ENCODE measurements at places on chromosomes 3 and 15.

- DNase-seq: no peak
These were observed 411.1 kb downstream of the SOX2 start for GRCh38 chr3:182122779-182123178.

- DNase-seq: no peak
These were observed 278.1 kb upstream of the KCNMB2 start for GRCh38 chr3:178258121-178258520.

- DNase-seq: no peak
These were observed 447.8 kb downstream of the FHIT start for GRCh38 chr3:60803216-60804173.

DNA sequence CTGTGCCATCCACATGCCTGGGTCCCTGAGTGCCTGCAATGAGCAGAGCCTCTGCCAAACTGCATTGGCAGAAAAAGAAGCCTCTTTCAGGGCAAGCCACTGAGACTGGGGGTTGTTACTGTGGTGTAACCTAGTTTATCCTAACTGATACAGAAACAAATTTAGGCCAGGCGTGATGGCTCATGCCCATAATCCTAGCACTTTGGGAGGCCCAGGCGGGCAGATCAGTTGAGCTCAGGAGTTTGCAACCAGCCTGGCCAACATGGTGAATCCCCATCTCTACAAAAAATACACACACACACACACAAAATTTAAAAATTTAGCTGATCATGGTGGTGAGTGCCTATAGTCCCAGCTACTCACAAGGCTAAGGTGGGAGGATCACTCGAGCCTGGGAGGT lies 221.6 kb downstream of the TBC1D2B start:
- no peak for DNase-seq

- no peak for DNase-seq
These were observed 74.7 kb downstream of the IL1RAP start for GRCh38 chr3:190588570-190588969.

- DNase-seq: no peak
These were observed 329.5 kb upstream of the AZI2 start for GRCh38 chr3:28678086-28678485.

GRCh38 chr15:59051873-59052861 lies 52.8 kb upstream of the CCNB2 start:
- no peak for DNase-seq

DNA sequence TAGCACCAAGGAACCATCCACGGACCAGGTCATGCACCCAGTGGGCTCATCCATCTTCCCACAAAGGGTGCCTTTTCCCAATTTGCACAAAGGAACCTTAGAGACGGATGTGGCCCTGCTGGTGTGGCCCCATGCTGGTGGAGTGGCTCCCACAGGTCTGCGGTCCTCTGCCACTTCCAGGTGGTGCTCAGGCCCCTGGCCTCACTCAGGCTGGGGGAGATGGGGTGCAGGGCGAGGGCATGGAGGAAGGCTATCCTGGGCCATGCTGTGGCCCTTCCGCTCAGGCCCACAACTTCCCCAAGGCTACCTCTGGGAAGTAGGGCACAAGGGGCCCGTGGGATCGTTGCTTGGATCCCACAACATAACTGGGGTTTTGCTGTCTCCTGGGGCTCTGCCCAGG lies 5.2 kb upstream of the SYNM start:
- DNase-seq: no peak

DNA sequence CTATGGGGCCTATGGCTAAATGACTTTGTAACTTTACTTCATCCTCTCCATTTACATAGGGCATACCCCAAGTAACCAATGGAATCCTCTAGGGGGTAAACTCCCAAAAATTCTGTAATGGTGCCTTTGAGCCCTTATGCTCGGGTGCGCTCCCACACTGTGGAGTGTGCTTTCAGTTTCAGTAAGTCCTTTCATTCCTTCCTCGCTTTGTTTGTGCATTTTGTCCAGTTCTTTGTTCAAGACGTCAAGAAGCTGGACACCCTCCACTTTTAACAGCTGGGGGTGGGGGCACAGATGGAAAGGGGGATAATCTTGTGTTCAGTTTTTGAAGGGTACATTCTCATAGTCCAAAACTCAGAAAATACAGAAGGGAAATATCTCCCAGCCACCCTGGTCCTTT lies 84.4 kb upstream of the C2CD4B start:
- no peak for DNase-seq

GRCh38 chr3:30886888-30887287 lies 7.6 kb downstream of the GADL1 start:
- DNase-seq: no peak

GRCh38 chr3:126715432-126715831 lies 11.4 kb downstream of the CHCHD6 start:
- DNase-seq: no peak

DNA sequence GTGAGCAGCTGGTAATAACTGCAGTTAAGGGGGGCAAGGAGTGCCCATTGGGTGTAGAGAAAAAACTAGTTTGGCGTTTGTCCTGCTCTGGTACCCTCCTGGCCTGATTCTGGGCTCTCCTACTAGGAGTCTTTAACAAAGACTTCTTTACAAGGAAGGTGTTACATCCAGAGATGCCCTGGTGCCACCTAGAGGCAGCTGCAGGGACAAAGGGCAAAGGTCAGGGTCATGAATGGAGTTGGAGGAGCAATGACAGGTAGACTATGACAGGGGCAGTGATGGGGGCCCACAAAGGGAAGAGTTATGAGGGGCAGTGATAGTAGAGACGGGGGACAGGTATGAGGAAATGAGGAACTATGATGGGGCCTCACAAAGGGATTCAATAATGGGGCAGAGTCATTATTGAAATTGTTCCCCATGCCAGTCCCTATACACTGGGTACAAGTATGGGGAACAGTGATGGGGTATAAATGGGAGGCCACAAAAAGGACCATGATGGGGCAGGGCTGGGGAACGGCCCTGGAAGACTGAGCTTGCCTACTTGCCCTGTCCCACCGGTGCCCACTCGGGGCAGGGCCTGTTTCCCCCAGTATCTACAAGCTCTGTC lies 7.9 kb downstream of the CCDC71 start:
- no peak for DNase-seq

DNA sequence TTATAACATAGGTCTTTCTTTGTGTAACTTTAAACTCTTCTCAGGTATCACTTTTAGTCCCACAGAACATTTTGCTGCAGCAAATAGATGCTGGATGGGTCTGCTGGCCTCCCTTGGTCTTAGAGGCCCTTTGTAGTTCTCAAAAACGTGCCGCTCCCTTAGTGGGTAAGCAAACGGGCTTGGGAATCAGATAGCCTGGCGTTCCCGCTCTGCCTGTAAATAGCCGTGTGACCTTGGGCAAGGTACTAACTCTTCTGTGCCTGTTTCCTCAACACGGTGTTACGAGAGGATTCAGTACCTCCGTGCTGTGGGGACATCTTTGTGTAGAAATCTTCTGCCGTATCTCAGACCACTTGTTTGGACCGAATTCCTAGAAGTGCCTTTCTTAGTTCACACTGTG lies 64.4 kb downstream of the DNAJB8 start:
- DNase-seq: no peak

DNA sequence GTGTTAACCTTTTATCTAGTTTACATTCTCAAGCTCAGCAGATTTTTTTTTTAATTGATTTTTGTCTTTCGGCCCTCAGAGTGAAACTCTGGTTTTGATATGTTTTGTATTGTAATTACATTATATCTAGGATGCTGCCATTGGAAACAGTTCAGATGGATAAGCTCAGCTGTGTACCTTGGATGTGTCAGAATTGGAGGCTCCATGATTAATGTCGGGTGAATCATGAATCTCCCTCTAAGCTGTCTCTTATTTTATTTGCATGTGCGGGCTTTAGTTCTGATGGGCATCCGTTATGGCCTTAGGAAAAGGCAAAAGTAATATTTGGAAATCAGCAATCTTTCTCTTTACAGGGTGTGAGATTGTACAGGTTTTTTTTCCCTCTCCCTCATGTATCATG lies 4.2 kb downstream of the PTPRG start:
- DNase-seq: no peak

GRCh38 chr15:75570126-75570845 lies 8.8 kb downstream of the PTPN9 start:
- no peak for DNase-seq

GRCh38 chr15:100383302-100384107 lies 41.7 kb upstream of the ADAMTS17 start:
- DNase-seq: no peak

- no peak for DNase-seq
These were observed 19.5 kb downstream of the SNUPN start for GRCh38 chr15:75606026-75606425.

DNA sequence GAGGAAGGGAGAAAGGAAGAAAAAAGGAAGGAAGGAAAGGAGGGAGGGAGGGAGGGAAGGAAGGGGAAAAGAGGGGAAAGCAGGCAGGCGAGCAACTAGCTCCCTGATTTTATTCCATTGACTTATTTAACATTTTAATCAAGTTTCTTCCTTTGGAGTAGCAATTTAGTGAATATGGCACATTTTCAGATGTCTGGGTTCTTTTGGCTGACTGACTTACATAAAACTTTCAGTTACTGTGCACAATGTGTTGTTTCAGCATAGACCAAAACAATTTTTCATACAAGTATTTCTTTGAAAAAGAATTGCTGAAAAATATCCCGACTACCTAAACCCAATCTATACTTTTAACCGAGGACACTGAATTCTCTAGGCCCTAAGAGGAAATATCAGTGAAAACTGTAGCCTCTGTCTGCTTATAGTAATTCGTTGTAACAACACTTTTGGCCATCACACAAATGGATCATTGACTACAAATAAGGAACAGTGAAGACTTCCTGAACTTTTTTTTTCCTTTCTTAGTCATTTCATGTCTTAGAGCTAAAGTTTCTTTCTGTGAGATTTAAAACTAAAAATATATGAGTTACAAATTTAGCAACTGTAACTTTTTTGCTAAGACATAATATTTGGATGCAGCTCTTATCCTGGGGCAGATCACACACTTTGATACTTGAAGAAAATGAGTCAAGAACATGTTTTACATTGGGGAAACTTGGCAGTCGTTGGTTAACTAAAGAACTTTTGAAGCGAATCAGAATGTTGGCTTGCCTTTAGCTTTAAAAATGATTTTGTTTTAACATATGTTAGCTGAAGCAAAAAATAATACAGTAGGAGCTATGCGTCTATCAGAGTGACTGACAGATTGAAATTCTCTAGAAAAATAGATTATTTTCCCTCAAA lies 79.6 kb downstream of the SOX2 start:
- DNase-seq: no peak

DNA sequence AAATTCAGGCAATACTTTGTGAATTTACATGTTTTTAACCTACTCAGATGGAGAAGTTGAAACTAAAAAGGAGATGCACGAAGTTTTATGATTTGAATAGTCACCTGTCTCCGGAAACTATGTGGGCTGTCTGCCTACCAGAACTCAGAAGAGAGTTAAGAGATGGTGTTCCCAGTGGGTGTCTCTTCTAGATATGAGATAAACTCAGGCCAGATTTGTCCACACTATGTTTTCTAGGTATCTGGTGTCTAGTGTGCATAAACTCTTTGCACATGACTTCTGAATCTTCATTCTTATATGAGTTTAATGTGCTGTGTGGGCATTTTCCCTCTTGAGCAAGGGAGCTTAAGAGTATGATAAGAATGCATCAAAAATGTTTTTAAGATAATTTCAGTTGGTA lies 222.8 kb downstream of the FOXP1 start:
- no peak for DNase-seq

DNA sequence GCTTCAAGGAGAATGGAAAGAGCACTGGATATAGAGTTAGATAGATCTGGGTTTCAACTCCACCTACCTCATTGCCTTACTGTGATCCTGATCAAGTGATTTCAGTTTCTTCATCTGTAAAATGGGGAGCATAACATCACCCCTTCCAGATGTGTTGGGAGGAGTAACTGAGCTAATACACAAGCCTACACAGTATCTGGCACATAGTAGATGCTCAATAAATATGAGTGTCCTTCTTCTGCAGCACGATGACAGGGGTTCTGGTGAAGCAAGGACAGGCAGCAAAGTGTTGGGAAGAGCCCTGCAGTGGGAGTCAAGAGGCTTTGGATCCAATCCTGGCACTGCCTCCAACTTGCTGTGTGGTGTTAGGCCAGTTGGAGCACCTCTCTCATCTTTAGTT lies 270.0 kb downstream of the UACA start:
- no peak for DNase-seq

GRCh38 chr15:68113273-68113672 lies 59.2 kb downstream of the PIAS1 start:
- DNase-seq: no peak

DNA sequence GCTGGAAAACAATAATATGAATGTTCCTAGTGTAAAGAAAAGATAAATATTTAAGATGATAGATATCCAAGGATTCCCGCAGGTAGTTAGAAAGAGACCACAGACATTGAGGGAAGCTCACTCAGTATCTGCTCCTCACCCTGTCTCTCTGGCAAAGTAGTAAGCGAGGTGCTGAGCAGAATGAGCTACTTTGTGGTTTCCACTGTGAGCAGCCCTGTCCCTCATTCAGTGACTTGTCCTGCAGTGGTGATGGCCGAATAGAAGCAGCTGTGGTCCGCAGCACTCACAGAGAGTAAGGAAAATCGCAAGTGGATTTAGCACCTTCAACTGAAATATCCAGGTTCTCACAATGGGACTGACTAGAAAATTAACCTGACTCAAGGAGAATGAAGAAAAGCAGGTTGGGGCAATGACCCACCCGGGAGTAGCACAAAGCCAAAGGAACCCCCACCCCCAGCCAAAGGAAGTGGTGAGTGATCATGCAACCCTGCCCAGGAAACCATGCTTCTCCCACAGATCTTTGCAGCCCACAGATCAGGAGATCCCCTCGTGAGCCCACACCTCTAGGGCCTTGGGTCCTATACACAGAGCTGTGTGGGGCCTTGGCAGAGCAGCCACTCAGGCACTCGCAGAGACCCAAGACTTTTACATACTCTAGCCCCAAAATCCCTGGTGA lies 21.8 kb upstream of the SLC25A38 start:
- DNase-seq: no peak

GRCh38 chr3:82641701-82642100 lies 880.3 kb upstream of the GBE1 start:
- no peak for DNase-seq

- DNase-seq: no peak
These were observed 188.5 kb upstream of the KBTBD8 start for GRCh38 chr3:66809595-66809958.

DNA sequence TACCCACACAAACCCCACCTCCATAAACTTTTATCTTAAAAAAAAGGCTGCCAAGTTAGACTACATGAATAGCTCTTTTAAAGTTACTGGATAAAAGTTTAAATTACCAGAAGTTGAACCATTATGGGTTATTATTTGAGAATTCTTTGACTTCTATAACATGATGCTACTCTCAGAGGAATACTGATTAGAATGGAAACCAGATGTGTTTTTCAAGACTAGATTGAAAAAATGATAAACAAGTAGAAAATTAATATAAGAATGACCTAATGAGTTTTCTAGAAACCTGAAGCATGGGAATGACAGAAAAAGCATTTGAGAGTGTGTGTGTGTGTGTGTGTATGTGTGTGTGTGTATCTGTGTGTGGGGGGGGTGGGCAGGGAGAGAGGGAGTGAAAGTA lies 12.4 kb upstream of the FGF7 start:
- no peak for DNase-seq

Data from stimulated activated CD8-positive, alpha-beta memory T cell treated with anti-CD3 and anti-CD28 coated beads, Interleukin-7, amount 100 ng/mL, for 1 hour (primary cell).